A673 (cell line): ENCODE measurements at places on chromosomes 13 and 19. TPM values are rescaled to one million over a fixed set of nuclear protein-coding genes. Genes with fewer than 3 reads are reported as not detected.

The ZNF567 gene
- total RNA-seq = 9.6 and 9.9 TPM in 2 replicates

The CYP4F8 gene
- not detected in 2 replicates for total RNA-seq

The ZNF729 gene
- not detected in 2 replicates for total RNA-seq

The CDC42EP5 gene
- total RNA-seq = 111 and 119 TPM in 2 replicates

The SLC8A2 gene
- 3.2 and 6.6 TPM in 2 replicates for total RNA-seq

The BCAM gene
- 3.4 and 6.6 TPM in 2 replicates for total RNA-seq

The TRPC4 gene
- 25.3 and 27.0 TPM in 2 replicates for total RNA-seq

- no peak for DNase-seq
These were observed 41.6 kb upstream of the HNRNPA1L2 start for GRCh38 chr13:52600666-52601065.

GRCh38 chr13:24788538-24788937 is 24.6 kb downstream of the RNF17 start:
- no peak for DNase-seq

- peak; percentile 70 for DNase-seq
These were observed 98.7 kb downstream of the STARD13 start for GRCh38 chr13:33186861-33187291.

- no peak for DNase-seq
These were observed 133.1 kb downstream of the TNFRSF19 start for GRCh38 chr13:23703246-23703860.

GRCh38 chr13:40568246-40569023 is 98.0 kb downstream of the FOXO1 start:
- DNase-seq = no peak

- DNase-seq = no peak
These were observed 55.2 kb upstream of the MEDAG start for GRCh38 chr13:30850867-30851211.

DNA sequence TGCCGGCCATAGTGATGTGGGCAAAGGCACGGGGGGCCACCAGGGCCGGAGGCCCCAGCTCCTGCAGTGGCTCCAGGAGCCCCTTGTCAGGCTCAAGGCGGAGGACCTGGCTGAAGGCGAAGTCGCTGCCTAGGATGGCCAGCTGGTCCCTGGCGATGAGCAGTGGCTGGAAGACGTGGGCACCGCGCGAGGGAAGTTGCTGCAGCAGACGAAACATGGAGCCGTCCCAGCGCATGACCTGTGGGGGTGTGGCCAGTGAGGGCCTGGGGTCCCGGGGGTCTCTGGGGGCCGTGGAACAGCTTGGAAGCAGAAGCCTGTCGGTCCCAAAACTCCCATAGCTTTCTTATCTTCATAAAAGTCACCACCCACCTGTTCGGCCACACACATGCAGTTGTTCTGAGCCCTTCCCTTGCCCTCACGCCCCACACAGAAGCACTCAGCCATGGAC is 9.6 kb downstream of the LGI4 start:
- no peak for DNase-seq

- DNase-seq = no peak
These were observed 288.1 kb upstream of the GPC6 start for GRCh38 chr13:92938486-92939020.

DNA sequence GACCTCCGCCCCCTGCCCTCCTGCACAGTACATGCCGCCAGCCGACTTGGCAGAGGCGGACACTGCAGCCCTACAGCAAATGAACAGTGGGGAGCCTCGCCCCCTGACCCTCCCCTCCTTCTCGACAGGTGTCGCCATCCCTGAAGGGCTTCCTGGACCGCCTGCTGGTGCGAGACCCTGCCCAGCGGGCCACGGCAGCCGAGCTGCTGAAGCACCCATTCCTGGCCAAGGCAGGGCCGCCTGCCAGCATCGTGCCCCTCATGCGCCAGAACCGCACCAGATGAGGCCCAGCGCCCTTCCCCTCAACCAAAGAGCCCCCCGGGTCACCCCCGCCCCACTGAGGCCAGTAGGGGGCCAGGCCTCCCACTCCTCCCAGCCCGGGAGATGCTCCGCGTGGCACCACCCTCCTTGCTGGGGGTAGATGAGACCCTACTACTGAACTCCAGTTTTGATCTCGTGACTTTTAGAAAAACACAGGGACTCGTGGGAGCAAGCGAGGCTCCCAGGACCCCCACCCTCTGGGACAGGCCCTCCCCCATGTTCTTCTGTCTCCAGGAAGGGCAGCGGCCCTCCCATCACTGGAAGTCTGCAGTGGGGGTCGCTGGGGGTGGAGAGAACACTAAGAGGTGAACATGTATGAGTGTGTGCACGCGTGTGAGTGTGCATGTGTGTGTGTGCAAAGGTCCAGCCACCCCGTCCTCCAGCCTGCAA is 18.3 kb upstream of the NCCRP1 start:
- no peak for DNase-seq

DNA sequence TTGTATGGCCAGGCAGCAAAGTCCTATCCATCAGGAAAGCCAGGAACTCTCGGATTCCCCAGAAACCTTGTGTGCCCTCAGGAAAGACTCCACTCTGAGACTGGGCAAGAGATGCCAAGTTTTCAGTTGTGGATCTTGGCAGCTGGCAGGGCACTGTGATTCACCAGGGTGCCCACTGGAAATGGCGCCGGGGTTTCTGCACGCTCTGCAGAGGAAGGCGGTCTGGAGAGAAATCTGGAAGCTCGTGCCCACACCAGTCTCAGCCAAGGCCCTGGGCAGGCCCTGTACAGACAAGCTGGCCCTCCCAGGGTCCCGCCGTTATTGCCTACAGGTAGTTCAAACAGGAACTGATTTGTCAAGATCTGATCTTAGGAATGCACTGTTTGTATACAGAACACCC is 4.9 kb downstream of the NAPA start:
- DNase-seq = no peak

DNA sequence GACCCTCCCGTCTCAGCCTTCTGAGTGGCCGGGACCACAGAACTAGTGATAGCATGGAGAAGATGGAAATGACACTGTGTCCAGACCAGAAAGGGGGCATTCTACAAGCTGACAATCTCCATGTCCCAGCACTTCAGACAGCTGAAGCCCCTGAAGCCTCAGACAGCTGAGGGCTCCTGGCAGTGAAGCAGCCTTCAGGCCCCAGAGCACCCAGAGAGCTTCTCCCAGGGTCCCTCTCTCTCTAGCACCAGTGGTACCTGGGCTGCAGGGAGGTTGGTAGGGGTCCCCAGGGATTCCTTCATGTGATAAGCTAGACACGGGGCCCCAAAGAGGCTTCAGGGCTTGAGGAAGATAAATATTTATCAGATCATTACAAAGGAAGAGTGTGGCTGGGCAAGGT is 7.6 kb upstream of the POP4 start:
- DNase-seq = no peak

GRCh38 chr13:57527114-57527735 is 104.3 kb upstream of the PCDH17 start:
- DNase-seq = no peak

DNA sequence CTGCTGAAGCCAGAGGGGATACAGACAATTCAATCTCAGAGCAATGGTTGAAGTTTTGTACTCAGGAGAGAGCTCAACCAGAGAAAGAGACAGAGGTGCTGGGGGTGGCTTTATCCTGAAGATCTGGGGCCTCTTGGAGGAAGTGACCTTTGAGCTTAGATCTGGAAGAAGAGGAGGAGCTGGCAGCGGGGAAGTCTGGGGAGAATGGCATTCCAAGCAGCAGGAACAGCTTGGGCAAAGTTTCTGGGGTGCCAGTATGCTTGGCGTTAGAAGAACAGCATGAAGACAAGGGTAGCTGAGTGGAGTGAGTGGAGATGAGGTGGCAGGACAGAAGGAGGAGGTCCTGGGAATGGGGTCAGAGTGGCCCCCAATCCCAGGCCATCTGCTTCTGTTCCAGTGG is 11.3 kb downstream of the MAST3 start:
- no peak for DNase-seq

DNA sequence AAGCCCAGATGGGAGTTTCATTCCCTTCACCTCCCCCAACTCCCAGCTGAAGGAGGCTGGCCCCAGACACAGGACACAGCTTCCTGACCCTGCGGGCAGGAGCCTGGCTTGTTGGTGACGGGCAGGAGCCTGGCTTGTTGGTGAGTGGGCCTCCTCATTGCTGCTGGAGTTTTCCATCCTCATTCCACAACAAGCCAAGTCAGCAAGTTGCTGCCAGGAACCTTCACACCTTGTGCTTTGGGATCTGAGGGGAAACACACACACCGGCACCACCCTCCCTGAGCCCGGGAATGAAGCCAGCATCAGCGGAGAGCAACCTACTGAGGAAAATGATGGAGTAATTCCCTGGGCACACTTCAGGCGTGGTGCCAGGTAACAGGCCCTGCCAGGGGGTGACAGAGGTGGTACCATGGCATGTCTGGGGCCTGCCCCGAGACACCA is 74.9 kb downstream of the ALOX5AP start:
- no peak for DNase-seq

DNA sequence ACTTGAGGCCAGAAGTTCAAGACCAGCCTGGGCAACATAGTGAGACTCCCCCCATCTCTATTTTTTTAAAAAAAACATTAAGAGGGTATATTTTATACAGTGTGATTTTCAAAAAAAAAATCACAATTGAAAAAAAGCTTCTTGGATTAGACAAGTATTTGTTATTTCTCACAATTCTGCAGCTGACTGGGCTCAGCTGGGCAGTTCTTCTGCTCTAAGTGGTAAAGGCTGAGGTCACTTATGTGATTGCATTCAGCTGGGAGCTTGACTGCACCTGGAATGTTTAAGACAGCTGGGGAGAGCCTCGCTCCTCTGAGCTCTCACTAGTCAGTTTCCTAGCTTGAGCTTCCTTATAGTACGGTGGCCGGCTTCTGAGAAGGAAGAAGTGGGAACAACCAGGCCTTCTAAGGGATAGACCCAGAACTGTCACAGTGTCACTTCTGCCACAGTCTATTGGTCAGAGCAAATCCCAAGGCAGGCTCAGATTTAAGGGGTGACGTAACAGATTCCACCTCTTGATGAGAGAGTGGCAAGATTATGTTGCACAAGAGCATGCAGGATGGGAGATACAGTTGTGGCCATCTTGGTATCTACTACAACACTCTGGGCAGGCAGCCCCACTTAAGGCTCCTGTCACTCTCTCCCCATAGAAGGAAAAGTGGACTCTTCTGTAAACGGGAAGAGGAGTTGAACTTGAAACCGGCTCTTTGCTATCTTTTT is 19.7 kb upstream of the IRGC start:
- DNase-seq = no peak

GRCh38 chr13:33182729-33183128 is 102.8 kb downstream of the STARD13 start:
- DNase-seq = no peak

- DNase-seq = no peak
These were observed 12.3 kb downstream of the PLD3 start for GRCh38 chr19:40360708-40361241.

GRCh38 chr13:91817250-91817649 is 418.8 kb downstream of the GPC5 start:
- DNase-seq = peak; percentile 65
